C1 segment of cervical spinal cord (tissue), 14 donors: ENCODE measurements at places on chromosomes 11 and 22.

DNA sequence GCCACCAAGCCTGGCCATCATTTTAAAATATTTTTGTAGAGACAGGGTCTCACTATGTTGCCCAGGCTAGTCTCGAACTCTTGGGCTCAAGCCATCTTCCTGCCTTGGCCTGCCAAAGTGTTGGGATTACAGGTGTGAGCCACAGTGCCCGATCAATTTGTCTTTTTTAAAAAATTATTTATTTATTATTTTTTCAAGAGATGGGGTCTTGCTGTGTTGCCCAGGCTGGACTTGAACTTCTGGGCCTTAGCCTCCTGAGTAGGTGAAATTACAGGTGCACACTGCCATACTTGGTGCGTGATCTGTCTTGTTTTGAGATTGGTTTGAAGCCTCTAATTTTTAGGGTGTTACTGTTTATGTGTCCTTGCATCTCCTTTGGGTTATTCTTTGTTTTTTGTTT lies 10.2 kb downstream of the CABIN1 start:
- DNase-seq = no peak

DNA sequence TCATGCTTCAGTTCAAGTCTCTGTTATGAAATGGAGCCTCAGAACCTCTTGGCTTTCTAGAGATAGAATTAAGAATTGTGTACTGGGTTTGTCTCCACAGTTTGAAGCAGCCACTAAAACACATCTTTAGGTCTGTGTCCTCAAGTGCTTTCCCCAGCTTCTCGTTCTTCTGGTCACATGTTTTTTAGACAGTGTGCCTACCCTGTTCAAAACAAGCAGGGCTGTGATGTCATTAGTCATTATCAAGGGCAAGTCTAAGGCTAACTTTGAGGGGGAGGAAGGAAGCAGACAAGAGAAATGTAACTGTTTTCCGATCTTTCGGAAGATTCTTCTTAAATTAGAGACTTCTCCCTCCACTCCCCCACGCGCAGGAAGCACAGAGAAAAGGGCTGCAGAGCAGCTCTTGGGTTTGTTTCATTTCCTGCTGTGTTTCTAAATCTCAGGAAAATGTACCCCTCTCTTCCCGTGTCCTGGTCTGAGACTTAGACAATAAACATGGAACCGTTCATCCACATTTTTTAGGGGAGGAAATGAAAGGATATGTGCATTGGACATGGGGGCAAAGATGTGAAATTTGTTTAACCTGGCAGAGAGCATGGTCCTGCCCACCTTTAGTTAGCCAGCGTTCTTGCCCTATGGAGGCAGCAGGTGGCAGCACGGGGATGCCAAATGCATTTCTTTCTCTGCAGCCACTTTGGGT lies 3.1 kb downstream of the AKIP1 start:
- DNase-seq = no peak

- no peak for DNase-seq
Measured at GRCh38 chr11:3834664-3835461, 5.9 kb downstream of the RHOG start.

DNA sequence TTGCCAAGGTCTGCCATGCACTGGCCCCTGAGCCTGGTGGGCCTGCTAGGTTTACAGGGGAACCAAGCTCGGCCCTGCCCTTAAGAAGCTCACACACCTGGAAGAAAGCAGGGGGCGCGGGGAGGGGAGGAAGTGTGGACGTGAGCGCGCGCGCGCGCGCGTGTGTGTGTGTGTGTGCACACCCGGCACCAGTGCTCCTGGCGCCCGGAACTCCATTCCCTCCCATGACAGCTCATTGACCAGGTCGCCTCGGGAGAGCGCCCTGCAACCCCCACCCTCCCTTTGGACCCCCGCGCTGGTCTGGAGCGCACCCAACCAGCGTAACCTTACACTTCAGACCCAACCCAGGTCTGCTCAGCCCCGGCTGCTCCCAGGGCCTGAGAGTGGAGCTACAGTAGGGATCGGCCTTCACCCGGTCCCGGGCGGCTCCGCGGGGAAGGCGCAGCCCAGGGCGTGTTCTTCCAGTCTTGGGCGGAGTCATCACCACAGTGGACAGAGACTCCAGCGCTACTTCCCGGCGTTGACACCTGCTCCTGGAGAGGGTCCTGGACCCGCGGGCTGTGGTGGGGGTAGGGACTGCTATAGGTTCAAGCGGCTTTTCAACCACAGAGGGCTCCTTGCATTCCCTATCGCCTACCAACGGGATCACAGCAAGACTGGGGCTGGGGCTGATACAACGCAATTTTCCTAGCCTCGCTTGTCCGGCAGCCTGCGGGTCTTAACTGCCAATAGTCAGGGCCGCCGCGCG lies 1.5 kb downstream of the GALNT18 start:
- no peak for DNase-seq

- no peak for DNase-seq
Measured at GRCh38 chr11:76185931-76186401, 20.3 kb downstream of the WNT11 start.

DNA sequence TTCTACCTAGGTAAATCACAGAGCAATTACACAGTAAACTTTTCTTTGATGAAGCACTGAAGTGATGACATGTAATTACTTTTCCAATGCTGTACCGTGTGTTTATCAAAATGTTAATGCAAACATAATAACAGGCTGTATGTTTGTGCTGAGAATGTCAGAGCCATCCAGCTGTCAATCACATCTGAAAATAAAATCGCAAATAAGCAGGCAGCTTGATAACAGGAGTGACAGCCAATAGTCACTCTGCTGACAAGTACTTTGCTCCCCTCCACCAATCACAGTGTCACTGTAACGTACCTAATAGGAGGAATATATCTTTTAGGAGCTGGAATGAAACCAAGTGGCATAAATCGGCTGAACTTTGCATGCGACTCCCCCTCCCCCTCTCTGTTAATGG lies 119.7 kb downstream of the KIRREL3 start:
- no peak for DNase-seq

GRCh38 chr11:559712-560304 lies 730 bp downstream of the LMNTD2 start:
- DNase-seq = no peak

DNA sequence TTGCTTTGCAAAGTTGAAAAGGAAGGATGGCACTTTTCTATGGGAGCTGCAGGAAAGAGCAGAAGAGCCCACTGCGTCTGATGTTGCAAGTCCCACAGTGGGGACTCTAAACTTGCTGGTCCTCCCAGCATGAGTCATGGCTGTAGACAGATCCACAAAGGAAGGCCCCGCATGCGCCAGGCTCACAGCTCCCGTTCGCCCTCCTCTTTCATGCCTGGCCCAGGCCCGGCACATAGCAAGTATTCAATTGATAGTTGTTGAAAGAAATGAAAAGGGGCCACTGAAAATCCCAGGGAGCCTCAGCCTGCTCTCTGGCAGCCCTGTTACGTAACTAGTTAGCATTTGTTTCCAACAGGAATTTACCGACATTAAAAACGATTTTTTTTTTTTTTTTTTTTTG lies 18.9 kb downstream of the AP1B1 start:
- no peak for DNase-seq

DNA sequence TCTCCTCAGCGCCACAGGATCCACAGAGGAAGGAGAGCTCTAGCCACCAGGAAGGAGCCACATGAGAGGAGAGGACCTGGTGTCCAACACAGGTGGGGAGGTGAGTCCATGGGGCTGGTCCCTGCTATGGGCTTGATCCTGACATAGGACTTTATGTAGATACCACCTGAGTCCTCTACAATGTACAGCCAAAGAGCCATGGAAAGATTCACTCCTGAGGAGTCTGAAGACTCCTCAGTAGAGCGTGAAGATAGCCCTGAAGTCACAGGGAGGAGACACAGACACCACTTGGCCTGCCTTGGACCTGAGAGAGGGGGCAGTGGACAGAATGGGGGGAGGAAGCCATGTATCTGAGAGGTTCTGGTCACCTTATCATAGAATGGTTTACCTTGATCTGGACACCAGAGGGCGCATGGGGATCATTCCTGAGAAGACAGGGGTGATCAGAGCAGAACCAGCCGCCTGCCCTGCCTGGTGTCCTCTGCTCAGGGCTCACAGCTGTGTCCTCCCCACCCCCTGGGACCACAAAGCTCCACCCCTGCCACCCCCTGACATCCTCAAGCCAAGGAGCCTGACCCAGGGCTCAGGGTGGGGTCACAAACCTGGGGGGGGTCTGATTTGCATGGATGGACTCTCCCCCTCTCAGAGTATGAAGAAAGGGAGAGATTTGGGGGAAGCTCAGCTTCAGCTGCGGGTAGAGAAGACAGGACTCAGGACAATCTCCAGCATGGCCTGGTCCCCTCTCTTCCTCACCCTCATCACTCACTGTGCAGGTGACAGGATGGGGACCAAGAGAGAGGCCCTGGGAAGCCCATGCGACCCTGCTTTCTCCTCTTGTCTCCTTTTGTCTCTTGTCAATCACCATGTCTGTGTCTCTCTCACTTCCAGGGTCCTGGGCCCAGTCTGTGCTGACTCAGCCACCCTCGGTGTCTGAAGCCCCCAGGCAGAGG lies 77.0 kb downstream of the ZNF280B start:
- DNase-seq = no peak

- peak; percentile 27 for DNase-seq
Measured at GRCh38 chr11:70661761-70662501, 263.6 kb downstream of the CTTN start.

DNA sequence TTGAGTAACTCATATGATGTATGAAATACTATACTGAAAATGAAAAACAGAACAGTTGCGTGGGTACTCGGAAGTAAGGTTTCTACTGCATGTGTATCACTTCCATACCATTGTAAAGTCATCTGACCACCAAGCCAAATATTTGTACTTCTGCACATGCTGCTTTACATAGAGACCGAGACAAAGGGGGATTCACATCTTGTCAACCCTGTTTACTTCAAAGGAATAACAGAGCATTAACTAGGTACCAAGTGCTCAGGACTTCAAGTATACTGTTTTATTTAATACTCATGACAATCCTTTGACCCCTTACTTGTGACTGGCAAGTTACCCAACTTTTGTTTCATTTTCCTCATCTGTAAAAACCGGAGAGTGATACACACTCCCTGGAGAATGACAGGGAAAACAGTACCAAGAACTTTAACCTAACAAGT lies 9.9 kb downstream of the MAPK1 start:
- no peak for DNase-seq

DNA sequence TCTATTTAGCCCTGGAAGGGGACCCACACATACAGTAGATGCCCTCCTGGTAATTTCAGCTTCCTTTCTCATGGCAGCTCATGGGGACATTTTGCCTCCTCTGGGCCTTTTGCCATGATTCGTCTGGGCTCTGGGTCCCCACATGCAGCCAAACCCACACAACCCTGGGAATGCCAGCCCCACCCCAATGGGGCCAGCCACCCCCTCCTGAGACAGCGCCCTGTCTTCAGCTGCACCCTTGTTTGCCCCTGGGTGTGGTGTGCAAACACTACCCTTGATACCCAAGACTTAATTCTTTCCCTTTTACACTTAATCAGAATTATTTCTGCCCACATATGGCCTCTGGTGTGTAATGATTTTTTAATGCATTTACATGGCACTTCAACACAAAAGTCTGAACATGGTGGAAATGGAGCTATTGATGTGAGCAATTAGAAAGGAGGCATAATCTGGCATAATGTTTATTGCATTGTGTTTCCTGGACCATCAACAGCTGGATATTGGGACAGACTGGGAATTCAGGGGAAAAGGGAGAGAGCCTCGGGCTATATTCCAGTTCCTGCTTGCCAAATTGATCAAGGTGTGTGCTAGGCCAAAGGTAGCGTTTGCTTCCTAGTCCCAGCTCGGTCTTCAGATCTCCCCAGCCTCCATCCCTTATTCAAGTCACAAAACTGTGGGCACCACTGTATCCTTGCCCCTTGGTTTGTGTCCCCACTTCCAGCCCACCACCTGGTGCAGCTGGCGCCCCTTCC lies 85.0 kb upstream of the ANO1 start:
- no peak for DNase-seq

DNA sequence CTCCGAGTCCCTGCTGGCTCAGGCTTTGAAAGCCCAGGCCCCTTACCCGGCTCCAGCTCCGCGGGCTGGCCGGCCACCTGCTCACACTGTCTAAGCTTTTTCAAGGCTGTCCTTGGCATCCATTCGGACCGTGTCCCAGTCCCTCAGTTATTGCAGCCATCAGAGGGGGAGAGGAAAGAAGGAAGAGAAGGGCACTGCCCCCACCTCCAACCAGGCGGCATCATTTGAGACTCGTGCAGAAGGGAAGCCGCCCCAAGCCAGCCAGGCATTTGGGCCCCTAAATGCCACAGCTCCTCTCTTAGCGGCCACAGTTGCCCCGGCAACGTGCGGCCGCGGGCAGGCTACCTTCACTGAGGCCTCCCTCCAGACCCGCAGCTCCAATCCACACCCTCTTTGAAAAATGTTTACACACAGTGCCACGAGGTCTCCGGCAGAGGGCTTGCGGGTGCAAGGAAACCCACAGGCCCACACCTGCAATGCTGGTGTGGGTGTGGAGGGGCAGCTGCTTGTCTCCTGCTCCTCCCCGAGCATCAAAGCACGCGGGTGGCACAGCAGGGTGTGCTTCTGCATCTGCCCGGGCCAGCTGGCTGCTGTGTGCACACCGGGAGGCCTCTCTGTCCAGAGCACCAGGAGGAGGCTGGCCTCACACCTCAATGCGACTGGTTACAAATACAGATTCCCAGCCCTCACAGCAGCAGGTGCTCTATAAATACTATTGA lies 124.4 kb downstream of the CTTN start:
- no peak for DNase-seq

GRCh38 chr22:42586381-42586780 lies 28.3 kb downstream of the POLDIP3 start:
- no peak for DNase-seq

DNA sequence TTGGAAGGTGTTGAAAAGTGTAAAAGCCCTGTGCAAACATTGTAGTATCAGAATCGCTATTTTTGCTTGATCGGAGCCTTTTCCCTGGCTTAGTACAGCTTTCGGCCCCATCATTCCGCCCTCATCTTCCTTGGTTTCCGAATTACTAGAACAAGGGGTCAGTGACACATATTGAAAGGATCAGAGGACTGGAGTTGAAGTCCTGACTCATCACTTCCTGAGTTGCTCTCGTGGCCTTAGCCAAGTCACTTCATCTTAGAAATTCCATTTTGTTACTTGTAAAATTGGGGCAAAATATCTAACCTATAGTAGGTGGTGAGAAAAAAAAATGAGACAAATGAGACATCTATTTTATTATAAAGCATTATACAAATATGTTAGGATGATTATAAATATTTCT lies 375.0 kb downstream of the NTM start:
- DNase-seq = no peak

GRCh38 chr22:36452250-36452977 lies 29.0 kb downstream of the TXN2 start:
- no peak for DNase-seq

- no peak for DNase-seq
Measured at GRCh38 chr11:131653260-131653659, 282.8 kb downstream of the NTM start.

DNA sequence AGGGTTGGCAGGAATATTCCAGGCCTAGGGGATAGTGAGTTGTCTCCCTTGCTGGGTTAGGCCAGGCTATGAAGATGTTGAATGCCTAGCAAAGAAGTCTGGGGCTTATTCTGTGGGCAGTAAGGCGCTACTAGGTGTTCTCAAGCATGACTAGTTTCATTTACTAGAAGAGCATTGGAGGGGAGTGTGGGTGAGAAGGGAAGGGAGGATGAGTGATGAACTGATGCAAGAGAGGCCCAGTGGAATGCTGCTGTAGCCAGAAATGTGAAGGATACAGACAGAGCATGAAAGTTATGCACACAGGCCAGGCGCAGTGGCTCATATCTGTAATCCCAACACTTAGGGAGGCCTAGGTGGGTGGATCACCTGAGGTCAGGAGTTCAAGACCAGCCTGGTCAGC lies 33.5 kb downstream of the POU2F3 start:
- DNase-seq = no peak

- no peak for DNase-seq
Measured at GRCh38 chr22:31707519-31707918, 42.4 kb downstream of the PRR14L start.
